ENCODE measurements at places on chromosomes 2 and 18. TPM values are rescaled to one million over a fixed set of nuclear protein-coding genes. Genes with fewer than 3 reads are reported as not detected.

The NFU1 gene
- 53.8 TPM for total RNA-seq

The SERPINB12 gene
- not detected for total RNA-seq

The B3GNT7 gene
- 34.0 TPM for total RNA-seq

The SELENOI gene
- total RNA-seq, result 13.2 TPM

The FMNL2 gene
- total RNA-seq, result 57.2 TPM

The KCTD1 gene
- 10.7 TPM for total RNA-seq

The SIX3 gene
- not detected for total RNA-seq

The SIX2 gene
- total RNA-seq, result not detected

The APLF gene
- total RNA-seq, result 13.0 TPM

The GLB1L gene
- 5.7 TPM for total RNA-seq

The GYPC gene
- 104 TPM for total RNA-seq

The TMEM37 gene
- 9.5 TPM for total RNA-seq

The EVA1A gene
- 1.6 TPM for total RNA-seq

The ACMSD gene
- total RNA-seq, result not detected

The DSG3 gene
- total RNA-seq, result 0.05 TPM
